Kidney (tissue), 22 donors: ENCODE measurements at places on chromosomes 11 and 22. TPM values are rescaled to one million over a fixed set of nuclear protein-coding genes. Genes with fewer than 3 reads are reported as not detected.

DNA sequence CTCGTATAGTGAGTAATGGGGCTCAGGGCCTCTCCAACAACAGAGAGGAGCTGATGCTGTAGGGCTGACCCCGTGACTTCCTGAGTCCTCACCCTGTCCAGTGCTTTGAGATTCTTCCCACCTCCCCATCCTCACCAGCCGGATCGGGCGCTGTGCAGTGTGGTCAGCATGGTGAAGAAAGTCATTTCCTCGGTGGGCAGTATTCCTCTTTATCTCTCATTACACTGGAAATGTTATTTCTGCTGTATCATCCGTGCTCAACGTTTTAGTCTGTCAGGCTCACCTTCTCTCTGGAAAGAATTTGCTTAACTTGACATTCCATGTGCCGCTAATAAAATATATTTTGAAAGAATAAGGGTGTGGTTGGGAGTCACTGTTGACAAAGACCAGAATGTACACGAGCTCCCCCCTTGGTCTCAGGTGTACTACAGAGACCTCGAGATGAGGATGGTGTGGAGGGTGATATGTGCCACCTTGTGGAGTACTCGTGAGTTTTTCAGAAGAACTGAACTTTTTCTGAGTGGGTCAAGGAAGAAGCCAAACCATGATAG lies 25.7 kb upstream of the SCGB1A1 start:
- DNase-seq: no peak

DNA sequence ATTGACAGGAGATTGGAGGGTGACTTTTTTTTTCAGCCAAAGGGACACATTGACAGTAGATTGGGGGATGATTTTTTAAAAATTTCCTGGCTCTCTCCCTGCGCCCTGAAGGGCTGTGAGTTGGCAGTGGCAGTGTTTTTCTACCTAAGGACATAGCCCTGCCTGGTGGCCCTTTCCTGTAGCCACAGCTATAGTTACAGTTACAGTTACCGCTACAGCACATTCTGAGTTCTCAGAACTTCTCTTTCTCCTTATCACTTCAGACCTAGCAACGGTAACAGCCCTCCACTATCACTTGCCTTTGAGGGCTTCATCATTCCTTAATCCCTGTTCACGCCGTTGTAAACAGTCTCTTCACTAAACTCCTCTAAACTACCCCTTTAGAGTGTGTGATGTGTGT lies 684 bp downstream of the MRGPRX2 start:
- no peak for DNase-seq

The DMC1 gene
- 0.66 TPM for total RNA-seq

GRCh38 chr22:41768430-41768829 lies 32.0 kb upstream of the CCDC134 start:
- peak; percentile 56 for DNase-seq

DNA sequence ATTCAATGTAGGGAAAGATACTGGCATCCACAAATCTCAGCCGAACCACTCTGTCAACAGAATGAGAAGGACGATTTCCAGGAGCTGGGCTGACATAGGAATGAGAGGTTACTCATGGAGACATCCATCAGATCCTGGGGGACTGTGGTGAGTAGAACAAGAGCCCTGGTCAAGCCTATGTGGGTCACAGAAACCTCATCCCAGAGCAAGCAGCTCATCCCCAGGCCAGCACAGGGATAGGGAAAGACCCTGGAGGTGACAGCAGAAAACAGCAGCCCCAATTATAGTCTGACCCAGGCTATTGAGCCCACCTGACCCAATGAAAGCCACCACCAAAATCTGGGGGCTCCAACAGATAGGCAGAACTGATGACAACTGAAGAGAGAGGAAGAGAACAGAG lies 128.0 kb upstream of the SERPIND1 start:
- DNase-seq: no peak

- DNase-seq: no peak
Observed at GRCh38 chr11:46451759-46452158, 60.2 kb upstream of the CHRM4 start.

GRCh38 chr11:122170815-122171475 lies 54.9 kb upstream of the BLID start:
- no peak for DNase-seq

The CRYBA4 gene
- 0.41 TPM for total RNA-seq

DNA sequence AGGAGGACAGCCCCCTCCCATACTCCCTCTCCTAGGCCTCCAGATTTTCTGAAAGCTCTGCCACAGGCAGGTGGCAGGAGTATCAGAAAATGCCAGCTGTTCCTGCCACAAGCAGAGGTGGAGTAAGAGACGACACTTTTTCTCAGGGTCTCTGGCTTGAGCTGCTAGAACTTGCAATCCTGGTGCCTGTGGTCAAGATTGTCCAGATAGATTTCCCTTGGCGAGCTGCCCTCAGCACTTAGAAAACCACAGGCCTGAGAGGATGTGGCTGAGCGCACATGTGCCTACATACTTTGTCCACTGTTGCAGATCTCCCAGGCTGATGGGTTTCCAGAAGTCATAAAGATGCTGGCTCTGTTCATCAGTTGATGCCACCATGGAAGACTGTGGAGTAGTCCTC lies 65.7 kb upstream of the NAV2 start:
- no peak for DNase-seq

The POU2AF2 gene
- not detected for total RNA-seq

DNA sequence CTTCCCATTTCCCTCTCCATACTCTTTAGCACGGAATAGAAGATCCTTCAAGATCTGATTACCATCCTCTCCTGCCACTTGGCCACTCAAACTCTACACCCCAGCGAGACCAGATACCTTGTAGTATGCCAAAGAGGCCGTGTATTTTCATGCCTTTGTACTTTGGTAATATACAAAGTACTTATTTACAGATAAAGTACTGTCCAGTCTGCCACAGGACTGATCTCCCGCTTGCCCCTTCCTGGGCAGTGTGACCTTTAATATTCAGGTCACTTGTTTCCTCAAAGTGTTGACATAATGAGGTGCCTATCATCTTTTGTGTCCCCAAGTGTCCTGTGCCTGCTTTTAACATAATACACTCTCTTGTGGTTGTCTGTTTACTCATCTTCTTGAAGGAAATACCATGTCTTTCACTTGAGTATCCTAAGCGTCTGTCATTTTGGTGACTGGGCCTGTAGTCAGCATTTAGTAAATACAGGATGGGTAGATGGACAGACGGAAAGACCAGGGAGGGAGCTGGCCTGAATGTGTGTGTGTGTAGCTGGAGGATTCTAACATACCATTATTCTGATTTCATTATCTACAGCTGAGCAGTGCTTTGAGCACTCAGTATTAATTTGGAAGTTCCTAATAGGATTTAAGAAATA lies 137.4 kb downstream of the NAV2 start:
- DNase-seq: no peak

- no peak for DNase-seq
Observed at GRCh38 chr22:43400449-43400848, 11.4 kb upstream of the MPPED1 start.

The OR5A2 gene
- not detected for total RNA-seq

The PAK1 gene
- total RNA-seq: 29.1 TPM

DNA sequence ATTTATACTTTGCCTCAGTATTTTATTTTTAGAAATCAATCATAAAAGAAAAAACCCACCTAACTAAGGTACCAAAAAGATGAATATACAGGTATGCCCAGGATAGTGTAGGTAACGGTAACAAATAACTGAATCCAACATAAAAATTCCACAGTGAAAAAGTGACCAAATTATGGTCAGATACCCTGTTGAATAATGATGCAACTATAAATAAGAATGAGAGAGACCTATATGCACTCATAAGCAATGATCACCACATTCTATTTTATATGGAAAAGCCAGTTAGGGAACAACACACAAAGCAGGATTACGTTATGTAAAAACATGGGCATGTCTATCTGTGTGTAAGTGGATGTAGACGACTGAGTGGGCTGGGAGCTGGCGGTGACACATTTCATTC lies 7.0 kb upstream of the ZNF74 start:
- no peak for DNase-seq

The HBD gene
- total RNA-seq: 1.3 TPM

DNA sequence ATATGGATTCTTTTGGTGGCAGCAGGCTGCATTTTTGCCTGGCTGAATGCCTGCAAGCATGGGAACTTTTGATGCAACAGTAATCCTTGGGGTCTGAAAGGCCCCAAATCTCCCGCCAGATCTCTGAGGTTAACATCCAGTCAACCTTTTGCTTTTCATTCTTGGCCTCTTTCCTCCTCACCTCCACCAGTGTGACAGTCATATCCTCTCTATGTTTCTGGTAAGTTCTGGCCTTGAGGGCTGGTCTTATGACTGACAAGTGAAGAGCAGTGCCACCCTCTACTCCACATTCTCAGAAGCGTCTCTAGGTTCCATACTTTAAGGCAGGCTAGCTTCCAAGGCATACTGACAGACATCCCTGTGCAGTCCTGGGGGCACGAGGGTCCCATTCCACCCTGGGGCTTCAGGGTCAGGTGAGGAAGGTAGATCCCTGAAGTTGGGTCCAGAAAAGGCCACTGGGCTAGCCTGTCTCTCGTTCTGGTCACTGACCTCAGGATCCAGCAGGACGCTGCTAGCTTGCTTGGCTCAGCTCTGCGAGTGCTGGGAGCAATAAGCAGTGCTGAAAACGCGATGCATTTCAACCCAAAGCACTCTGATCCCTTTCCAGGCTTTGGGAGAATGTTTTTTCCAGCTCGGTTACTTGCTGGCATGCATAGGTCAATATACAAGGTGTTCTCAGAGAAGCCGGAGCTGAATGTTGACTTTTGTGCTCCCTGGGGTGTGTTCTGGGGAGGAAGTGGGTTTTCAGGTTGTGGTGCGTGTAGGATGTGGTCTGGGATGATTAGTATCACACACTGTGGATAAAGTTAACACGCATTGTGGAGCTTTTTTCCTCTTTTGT lies 75.2 kb downstream of the PTPRJ start:
- peak; percentile 72 for DNase-seq

The MPPED1 gene
- total RNA-seq: not detected

DNA sequence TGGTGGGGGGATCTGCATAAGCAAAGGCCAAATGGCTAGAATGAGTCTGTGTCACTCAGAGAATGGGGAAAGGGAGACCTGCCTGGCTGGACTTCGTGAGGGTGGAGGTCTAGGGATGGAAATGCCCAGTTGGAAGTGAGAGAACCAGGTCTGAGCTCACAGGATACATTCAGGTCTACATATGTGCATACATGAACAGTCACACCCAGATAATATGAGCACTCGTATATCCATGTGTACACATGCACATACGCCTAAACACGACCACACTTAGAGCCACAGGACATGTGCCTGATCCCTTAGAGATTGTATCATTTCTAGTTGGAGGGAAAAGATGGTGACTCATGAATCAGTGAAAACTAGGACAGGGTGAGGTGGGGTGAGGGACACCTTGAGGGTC lies 21.1 kb upstream of the RELT start:
- no peak for DNase-seq

DNA sequence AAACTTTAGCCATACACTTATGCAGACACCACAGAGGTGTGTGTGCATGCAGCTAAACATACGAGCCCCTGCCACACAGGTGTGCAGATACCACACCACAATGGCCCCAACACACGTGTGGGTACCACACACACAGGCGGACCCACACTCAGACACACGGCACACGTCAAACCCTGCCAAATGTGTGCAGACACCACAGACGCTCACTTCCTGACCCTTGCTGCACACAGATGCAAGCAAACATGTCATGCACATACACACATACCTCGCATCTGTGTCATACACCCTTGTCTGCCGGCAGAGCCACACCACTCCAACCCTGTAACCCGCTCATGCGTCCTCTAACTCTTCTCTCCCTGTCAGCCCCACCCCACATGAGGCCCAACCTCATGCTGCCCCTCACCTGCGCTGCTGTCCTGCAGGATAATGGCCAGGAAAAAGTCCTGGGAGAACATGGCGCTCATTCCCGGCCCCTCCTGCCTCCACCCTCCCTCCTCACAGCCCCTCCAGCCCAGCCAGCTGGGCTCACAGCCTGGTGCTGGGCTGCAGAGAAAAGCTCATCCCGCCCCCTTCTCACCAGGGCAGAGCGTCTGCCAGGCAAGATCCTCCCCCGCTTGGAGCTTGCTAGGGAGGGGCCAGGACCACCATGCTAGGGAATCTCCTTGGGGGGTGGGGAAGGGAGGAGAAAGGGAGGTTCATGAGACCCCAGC lies 14.2 kb downstream of the SMPD1 start:
- no peak for DNase-seq

DNA sequence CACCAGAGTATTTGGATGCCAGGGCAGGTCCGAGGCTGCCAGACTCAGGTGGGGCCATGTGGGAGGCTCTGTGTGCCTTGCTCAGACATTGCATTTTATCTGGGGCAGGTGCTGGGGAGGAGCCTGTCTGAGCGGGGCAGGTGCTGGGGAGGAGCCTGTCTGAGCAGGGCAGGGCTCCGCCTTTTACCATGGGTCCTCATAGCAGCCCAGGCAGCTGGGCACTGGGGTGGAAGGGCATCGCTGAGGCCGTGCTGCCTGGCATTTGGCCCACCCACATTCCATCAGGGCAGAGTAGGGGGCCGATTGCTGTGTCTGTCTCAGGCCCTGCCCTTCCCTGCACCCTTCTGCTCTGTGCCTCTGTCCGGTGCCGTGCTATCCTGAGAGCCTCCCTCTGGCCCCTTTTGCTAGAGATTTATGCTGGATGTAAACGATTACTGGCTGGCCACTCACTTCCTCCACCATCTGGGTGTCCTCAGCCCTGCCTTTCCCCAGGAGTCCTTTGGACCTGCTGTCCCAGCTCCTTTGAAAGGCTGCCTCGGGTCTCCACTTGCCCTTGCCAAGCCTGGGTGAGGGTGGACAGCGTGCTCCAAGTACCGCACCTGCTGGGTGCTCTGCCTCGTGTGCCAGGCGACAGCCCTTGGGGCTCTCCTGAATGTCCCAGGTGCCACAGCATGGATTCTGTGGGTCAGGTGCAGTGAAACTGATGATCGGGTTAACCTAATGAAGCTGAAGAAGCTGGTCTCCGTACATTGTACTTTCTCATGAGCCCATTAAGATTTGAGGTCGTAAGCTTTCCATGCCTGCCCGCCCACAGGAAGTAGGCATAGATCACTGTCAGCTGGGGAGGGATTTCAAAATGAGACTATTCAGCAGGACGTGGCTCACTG lies 281.6 kb downstream of the TBC1D22A start:
- DNase-seq: peak; percentile 90

DNA sequence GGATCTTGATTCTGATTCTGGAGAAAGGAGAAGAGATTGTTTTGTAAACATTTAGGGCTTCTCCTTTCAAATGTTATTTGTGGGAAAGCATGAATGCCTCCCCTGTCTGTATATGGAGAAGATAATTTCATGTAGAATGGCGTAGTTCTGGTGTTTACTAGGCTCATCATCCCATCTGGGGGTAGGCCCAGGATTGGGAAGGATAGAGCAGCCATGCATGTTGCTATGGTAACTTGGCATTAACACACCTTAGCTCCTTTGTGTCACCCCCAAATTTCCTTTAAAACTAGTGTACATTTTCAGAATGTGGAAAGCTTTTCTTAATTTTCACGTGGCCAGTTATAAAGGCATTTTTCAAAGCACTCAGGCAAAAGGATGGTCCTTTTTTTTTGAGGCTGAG lies 57.5 kb upstream of the EED start:
- no peak for DNase-seq

GRCh38 chr11:45043755-45044475 lies 93.2 kb upstream of the TP53I11 start:
- no peak for DNase-seq

- no peak for DNase-seq
Observed at GRCh38 chr11:63518548-63518947, 12.7 kb downstream of the LGALS12 start.

The C22orf42 gene
- not detected for total RNA-seq

The NXPE2 gene
- 0.22 TPM for total RNA-seq

- no peak for DNase-seq
Observed at GRCh38 chr11:109785714-109786113, 307.5 kb upstream of the ZC3H12C start.

- DNase-seq: peak; percentile 17
Observed at GRCh38 chr11:74677131-74677530, 54.1 kb downstream of the CHRDL2 start.
